ENCODE measurements at places on chromosomes 2 and 18.
A peak's percentile ranks its signal among the peaks of the same experiment; 100 is the strongest.

DNA sequence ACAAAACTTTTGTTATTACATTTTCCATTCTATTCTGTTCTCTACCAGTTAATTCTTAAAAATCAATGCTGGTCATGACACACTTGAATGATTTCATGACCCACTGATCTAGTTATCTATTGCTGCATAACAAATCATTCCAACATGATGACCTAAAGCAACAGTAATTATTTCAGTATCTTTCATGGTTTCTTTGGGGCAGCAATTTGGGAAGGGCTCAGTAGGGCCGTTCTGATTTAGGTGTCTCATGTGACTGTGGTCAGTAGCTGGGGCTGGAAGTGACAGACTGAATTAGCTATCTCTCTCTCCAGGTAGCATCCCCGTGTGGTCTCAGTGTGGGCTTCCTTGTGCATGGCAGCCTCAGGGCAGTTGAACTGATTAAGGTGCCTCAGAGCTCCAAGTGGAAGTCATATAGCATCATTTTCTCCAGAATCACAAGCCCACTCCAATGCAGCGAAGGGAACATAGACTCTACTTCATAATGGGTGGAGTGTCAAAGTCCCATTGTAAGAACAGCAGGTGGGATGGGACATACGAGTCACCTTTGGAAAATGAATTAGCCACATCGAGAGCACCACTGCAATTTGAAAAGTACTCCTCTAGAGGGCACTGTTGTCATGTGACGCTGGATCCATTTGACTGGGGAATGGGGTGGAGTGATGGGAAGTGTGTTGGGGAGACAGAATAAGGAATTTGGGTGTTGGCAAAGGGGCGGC is 39.1 kb upstream of the FAM136A start:
- DNase-seq = peak; percentile 64

DNA sequence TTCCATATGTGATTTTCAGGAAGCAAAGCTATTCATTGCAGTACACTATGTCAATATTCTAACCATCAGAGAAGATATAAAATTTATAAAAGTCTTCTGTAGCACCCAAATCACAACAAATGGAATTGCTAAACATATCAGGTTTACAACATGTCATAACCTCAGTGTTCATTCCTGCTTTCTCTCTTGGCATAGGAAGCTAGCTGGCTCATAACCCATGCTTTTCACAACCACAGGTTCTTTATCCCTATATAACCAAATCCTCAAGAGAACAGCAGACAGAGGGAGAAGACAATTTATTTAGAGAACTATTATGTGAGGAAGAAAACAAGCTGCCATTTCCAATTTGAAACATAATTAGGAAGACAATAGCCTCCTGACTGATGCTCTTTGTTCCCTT is 997.0 kb upstream of the ACVR2A start:
- DNase-seq = no peak

DNA sequence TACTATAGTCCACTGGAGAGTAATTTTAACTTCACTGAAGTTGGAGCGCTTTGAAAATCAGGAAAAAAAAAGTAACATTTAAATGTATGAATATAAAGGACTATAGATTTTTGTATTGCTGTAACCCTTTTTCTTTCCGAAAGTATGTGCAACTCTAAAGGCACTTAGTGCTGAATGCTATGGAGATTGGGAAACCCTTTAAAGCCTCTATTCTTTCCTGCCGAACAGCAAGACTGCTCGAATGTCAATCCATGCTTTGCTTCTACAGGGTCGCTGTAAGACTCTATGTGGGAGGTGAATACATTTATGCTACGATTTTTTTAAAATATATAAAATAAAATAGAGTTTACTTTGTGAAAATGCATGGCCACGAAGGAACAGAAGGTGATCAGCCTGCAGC is 825 bp downstream of the GRB14 start:
- DNase-seq = no peak

- no peak for DNase-seq
Measured at GRCh38 chr2:119249855-119250717, 26.5 kb downstream of the STEAP3 start.

DNA sequence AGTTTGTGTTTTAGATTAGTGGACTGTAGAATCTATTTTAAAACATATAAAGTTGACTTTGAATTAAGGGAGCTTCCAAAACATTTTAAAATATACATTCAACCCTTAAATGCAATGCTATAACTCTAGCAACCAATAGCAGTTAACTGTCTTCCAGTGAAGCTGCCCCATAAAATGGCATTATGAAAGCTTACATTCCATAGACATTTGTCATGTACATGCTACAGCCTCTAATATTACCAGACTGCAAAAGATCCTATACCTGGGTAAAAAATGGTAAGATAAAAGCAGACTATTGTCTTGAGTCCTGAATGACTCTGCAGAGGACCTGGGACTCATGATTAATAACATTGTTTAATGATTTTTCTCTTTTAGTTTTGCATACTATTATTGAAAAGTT is 489.4 kb downstream of the LRP1B start:
- DNase-seq = no peak

DNA sequence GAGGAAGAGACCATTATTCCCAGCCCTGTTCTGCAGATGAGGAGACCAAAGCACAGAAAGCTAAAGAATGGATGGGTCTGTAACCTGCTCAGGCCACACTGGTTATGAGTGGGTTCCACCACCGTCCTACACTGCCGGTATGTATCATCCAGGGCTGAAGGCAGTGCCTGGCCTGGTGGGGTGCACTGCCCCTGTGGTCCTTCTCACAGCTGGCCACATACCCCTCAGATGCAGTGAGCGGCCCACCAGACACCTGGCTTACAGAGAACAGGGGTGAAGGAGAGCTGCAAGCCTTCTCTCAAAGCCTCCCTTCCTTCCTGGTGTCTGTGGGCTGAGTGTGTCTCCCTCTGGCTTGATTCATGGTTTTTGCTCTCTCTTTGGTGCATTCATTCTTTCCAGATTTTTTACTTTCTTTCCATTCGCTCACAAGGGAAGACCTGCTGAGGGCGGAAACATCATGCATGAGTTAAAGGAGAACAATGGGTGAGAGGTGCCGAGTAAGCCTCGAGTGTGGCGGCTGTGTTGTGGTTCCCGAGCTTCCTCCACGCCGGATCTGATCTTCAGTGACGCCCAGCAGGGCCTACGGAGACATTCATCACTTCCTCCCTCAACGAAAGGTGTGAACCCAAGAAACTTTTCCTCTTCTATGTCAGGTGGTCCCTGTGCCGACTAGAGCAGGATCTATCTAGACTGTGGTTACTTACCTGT is 62.1 kb upstream of the REL start:
- no peak for DNase-seq

GRCh38 chr2:145845207-145845894 is 1325.4 kb upstream of the ZEB2 start:
- DNase-seq = no peak

GRCh38 chr18:148841-149240 is 9.5 kb upstream of the USP14 start:
- no peak for DNase-seq

- DNase-seq = no peak
Measured at GRCh38 chr2:39631718-39632117, 34.0 kb upstream of the TMEM178A start.

DNA sequence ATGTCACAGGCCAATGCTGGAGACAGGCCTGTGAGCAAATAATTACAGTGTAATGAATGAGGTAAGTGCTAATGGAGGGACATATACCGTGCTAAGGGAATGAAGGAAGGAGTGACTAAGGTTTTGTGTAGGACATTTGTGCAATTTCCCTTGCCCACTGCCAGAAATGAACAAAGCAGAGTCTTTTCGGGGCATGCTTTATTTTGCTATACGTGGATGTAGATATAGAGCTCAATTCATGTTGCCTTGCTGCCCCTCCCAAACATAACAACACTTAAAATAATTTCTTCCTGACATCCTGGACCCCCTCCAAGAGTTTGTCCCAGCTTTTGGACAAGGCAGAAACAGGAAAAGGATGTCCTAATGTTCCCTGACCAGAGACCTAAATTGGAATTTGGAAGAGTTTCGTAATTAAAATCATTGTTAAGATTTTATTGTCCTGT is 23.7 kb upstream of the CD28 start:
- no peak for DNase-seq

- DNase-seq = no peak
Measured at GRCh38 chr18:54023471-54023870, 201.0 kb downstream of the MBD2 start.

- DNase-seq = no peak
Measured at GRCh38 chr2:231286964-231287363, 88.5 kb downstream of the ARMC9 start.

- no peak for DNase-seq
Measured at GRCh38 chr18:75782826-75783225, 355.3 kb upstream of the SMIM21 start.

GRCh38 chr2:62176801-62177200 is 19.1 kb upstream of the B3GNT2 start:
- no peak for DNase-seq

DNA sequence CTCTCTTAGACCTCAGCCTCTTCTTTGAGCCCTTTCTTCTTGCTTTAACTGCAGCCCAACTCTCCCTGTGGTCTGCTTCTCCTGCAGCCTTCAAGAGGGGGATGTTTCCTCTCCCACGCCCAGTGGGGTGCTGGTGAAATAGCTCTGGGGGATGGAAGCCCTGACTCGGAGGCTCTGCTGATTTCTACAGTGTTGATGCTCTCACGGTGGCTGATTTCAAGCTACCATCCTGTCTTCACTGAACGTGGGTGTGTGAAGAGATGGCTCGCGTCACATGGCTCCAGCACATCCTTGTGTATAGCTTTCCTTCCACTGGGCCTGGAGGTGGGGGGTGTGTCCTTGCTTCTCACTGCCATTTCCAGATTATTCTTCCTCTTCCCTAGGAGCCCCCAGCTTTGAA is 20.0 kb downstream of the MPP4 start:
- DNase-seq = no peak

- no peak for DNase-seq
Measured at GRCh38 chr18:54606835-54607212, 15.8 kb downstream of the DYNAP start.

GRCh38 chr2:44706681-44707553 is 234.6 kb upstream of the SIX3 start:
- DNase-seq = no peak

DNA sequence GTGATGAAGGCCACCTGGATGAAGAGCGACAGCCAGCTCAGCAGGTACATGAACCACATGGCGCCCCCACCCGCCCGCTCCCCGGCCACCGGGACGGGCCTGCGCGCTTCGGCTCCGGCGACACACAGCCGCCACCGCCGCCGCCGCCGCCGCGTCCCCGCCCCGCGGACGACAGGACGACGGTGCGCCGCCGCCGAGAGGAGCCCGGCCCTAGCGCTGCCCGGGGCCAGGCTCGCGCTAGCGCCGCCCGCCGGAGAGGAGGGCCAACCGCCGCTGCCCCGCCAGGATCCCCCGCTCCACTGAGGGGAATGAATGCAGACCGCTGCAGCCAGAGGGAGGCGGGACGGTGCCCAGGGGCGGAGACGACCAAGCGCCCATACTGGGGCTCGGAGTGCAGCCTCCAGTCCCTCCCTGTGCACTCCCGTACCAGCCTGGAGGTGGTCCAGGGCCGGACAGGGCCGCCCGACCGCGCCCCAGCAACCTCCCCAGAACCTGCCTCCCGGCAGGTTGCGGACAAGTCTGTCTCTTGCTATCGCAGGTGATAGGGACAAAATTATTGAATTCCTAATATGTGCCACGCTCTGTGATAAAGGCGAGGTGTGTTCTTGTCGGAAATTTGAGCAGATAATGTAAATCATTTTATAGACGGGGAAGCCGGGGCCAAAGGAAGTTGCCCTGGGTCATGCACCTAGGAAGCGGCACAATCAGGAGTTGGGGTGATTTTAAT is at the start of gene TEX261:
Gene TEX261, minus strand, starts transcription at position 175 of the 727 bp plus-strand sequence. Its CDS starts 116 bp downstream, at position 59.
- peak; percentile 95 for DNase-seq

GRCh38 chr2:15269043-15269442 is 292.1 kb downstream of the NBAS start:
- no peak for DNase-seq

- no peak for DNase-seq
Measured at GRCh38 chr2:157822993-157823392, 53.1 kb downstream of the ACVR1 start.

GRCh38 chr2:3298191-3298590 is 79.4 kb downstream of the EIPR1 start:
- DNase-seq = no peak

GRCh38 chr2:227460070-227460485 is 11.9 kb upstream of the AGFG1 start:
- DNase-seq = peak; percentile 39

GRCh38 chr2:60899892-60900249 is 18.5 kb downstream of the REL start:
- no peak for DNase-seq

GRCh38 chr2:96684883-96685576 is 42.5 kb downstream of the FER1L5 start:
- no peak for DNase-seq

- DNase-seq = no peak
Measured at GRCh38 chr2:11175293-11175795, 20.1 kb downstream of the SLC66A3 start.

- no peak for DNase-seq
Measured at GRCh38 chr2:160921386-160921964, 238.8 kb upstream of the TANK start.

GRCh38 chr2:176096986-176097819 is 2.4 kb upstream of the HOXD12 start:
- DNase-seq = peak; percentile 88

- no peak for DNase-seq
Measured at GRCh38 chr2:164815071-164815793, 26.4 kb downstream of the COBLL1 start.
